Nephron progenitor cell (in vitro differentiated cells): ENCODE measurements at places on chromosomes 2 and 18.
A peak's percentile ranks its signal among the peaks of the same experiment; 100 is the strongest.

- DNase-seq = peak; percentile 96
These were observed 892 bp downstream of the CELF4 start for GRCh38 chr18:37564711-37565100.

GRCh38 chr2:71306762-71307161 lies 24.8 kb upstream of the ZNF638 start:
- no peak for DNase-seq

DNA sequence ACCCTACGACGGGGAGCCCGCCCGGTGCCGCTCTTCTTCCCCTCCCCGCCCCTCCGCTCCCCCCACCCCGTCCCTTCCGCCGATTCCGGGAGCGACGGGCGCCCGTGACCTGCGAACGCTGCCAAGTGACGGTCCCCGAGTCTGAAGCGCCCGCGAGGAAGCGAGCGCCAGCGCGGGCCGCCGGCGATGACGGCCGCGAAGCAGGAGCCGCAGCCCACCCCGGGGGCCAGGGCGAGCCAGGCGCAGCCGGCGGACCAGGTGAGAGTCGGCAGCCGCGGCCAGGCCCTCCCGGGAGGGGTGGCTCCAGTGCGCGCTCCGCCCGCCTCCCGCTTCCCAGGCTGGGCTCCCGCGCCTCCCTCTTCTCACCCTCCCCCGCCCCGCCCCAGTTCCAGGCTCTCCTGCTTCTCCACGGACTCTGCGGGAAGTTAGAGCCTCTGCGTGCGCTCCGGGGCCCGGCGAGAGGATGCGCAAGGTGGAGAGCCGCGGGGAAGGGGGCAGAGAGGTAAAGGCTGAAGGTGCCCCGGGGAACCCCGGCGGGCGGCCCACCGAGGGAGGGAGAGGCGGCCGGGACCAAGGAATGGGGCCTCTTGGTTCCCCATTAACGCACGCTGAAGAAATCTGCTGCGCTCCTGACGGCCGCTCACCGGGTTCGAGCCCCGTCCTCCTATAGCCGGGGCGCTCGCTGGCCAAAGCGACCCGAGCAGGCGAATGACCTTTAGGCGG lies 719.5 kb downstream of the DPP10 start:
- peak; percentile 61 for DNase-seq

GRCh38 chr2:102615620-102616436 lies 3.5 kb upstream of the SLC9A2 start:
- peak; percentile 65 for DNase-seq

DNA sequence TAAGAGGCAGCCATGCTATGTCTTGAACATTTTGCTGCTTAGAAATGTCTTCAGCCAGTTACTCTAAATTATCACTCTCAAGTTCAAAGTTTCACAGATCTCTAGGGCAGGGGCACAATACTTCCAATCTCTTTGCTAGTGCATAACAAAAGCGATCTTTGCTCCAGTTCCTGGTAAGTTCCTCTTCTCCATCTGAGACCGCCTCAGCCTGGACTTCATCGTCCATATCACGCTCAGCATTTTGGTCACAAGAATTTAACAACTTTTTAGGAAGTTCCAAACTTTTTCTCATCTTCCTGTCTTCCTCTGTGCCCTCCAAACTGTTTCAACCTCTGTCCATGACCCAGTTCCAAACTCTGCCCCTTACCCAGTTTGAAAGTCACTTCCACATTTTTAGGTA lies 8.8 kb upstream of the SLC35F5 start:
- DNase-seq = no peak

- no peak for DNase-seq
These were observed 7.0 kb downstream of the LPIN1 start for GRCh38 chr2:11753452-11753885.

- DNase-seq = no peak
These were observed 9.3 kb downstream of the HADHA start for GRCh38 chr2:26235089-26235488.

GRCh38 chr2:45812011-45812500 lies 160.6 kb downstream of the PRKCE start:
- DNase-seq = no peak

GRCh38 chr2:120429586-120430500 lies 83.9 kb downstream of the INHBB start:
- no peak for DNase-seq

GRCh38 chr2:61411109-61411508 lies 59.8 kb downstream of the USP34 start:
- no peak for DNase-seq

DNA sequence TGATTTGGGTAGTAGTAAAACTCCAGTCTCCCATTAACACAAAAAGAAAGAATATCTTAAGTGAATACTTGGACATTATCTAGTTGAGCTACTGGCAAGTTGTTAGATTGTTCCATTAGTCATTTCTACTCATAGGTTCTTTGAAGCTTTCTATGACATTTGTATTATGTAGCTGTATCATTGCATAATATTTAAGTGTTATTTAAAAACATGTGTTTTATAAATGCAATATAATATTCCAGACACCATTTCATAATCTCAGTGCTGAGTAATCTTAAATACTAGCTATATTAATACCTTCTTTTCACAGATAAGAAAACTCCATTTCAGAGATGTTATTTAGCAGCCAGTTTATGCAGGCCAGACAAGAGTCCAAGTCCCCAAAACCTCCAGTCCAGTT lies 271.9 kb downstream of the NCKAP5 start:
- no peak for DNase-seq

GRCh38 chr2:23131066-23131575 lies 253.9 kb upstream of the KLHL29 start:
- DNase-seq = no peak

DNA sequence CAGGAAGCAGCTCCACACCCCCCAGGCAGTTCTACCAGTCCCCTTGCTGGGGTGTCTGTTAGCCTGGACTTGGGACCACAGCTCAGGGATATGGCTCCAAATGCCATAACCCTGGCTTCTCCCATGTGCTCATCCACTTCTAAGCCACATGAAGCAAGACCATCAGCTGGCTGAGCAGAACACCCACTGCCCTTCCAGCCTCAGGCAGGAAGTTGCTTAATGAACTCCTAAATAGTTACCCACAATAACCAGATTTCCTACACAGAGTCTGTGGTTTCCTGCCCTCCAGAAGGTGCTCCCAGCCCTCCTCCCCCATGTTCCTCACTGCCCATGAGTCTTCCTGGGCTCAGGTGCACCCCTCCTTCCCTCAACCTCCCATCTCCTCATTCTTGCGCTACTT lies 98.3 kb upstream of the EPC2 start:
- DNase-seq = no peak

DNA sequence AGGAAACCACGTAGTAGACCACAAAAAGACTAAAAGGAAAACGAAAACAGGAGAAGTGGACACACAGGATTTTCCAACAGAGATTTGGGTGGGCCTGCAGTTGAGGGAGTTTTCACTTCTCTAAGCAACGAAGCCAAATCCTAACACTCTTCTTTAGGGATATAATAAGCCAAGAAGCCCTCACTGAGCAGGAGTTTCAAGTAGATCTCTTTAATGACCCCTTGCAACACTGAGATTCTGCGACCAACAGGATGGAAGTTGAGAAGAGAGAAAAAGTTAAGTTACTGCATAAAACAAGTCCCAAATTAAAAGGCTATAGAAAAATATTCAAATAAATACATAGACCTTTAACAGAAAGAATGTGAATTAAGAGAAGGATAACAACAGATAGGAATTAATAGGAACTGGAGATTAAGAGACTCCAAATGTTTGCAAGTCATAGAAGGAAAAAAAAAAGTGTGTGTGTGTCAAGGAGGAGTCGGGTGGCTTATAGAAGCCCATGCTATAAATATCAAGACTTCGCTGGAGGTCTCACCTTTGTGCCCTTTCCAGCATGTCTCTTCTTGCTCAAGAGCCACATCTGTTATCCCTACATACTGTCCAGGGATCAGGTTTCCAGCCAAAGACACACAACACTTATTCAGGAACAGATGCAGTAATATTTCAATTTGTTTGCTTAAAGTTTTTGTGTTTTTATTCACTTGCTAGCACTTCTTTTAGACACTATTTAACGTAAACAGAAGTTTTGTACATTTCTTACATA lies 69.4 kb upstream of the ARHGAP28 start:
- peak; percentile 24 for DNase-seq

- DNase-seq = no peak
These were observed 77.3 kb downstream of the LPIN2 start for GRCh38 chr18:2935438-2936192.

GRCh38 chr2:1650085-1650872 lies 94.0 kb downstream of the PXDN start:
- DNase-seq = no peak

- no peak for DNase-seq
These were observed 23.4 kb downstream of the BMP10 start for GRCh38 chr2:68847751-68848150.

GRCh38 chr2:219186754-219187456 lies 8.8 kb downstream of the RETREG2 start:
- DNase-seq = no peak

DNA sequence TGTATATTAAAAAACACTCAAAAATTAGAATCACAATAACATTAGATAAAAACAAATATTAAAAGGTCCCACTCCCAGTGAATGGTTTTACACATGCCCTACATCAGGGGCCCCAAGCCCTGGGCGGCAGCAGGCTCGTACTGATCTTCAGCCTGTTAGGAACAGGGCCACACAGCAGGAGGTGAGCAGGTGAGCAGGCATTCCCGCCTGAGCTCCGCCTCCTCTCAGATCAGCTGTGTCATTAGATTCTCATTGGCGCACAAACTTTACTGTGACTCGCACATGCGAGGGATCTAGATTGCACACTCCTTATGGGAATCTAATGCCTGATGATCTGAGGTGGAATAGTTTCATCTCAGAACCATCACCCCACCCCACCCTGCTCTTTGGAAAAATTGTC lies 74.2 kb downstream of the MBD2 start:
- no peak for DNase-seq

DNA sequence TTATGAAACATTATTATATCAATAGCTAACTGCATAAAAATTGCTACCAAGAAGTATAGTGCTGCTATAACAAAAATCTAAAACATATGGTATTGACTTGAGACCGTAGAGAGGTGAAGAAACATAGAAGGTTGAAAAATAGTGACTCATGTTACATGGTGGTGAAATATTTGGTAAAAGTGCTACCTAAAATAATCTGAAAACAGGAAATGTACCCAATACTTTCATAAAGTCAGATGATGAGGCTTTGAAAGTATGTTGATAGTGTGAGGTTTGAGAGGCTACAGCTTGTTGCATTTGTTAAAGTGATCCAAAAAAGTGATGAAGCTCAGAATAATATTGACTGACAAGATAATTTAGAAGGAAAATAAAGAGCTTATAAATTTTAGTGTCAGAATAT lies 718.7 kb upstream of the SLC8A1 start:
- no peak for DNase-seq

GRCh38 chr2:101012706-101013181 lies 10.7 kb downstream of the RPL31 start:
- DNase-seq = peak; percentile 45

- no peak for DNase-seq
These were observed 23.4 kb upstream of the LRRC30 start for GRCh38 chr18:7207366-7207915.

DNA sequence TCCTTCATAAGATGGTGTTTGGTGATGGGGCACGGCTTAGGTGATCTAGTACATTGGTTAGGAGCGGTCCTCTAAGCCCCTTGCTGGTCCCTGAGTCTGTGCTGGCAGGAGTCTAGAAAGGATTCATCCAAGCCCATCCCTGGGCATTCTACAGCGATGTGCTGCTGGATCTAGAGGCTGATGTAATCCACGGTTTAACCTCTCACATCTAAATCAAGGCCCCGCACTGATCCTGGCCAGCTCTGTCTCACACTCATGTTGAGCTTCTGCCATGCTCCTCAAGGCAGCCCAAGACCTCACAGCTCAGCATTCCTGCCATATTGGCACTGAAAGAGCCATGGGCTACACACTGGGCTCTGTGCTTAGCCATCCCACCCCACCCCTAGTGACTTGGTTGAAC lies 664.8 kb downstream of the STK39 start:
- no peak for DNase-seq

DNA sequence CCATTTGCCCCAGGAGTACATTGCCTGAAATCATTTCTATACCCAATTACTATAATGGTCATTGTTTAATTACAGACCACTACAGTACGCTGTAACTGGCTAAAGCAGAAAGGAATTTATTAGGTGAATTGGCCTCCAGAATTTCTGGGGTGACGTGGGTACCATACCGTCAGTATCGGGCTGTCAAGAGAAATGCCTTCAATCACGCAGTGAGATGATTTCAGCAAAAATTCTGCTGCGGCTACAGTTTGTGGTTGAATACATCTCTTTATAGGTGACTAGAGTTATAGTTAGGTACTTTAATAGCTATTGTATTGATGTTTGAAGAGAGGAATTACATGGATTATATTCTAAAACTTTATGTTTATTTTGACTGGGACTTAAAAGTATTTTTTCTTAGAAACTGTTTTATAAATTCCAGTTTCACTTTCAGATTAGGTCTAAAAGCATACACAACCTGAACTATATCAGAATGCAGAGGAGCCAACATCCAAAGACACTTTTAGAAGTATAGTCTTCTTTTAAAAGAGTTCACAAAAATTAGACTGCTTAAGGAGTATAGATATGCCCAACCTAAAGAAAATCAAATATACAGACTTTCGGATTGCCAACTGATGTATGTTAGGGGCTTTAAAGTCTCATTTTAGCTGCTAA lies 128.4 kb downstream of the TTC27 start:
- DNase-seq = no peak

DNA sequence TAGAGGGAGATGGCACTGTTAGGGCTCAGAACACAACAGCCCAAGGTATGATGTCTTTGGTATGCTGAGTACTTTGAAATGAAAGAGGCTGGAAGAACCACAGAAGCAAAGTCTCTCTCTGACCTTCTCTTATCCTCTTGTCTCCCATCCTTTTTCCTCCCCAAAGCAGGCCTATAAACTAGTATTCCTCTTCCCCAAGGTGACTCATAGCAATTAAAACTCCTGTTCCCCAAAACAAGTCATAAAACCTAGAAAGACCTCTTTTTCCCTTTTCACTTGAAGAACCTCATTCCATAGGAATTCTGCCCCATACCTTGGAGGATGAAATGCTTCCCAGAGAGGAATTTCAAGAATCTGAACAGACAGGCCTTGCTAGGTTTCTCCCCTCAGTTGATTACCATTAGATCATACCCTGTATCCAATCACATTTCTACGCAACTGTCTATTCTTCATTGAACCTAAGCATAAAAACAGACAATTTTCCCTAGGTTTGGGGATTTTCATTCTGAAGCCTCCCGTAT lies 25.7 kb downstream of the MDH1 start:
- no peak for DNase-seq

DNA sequence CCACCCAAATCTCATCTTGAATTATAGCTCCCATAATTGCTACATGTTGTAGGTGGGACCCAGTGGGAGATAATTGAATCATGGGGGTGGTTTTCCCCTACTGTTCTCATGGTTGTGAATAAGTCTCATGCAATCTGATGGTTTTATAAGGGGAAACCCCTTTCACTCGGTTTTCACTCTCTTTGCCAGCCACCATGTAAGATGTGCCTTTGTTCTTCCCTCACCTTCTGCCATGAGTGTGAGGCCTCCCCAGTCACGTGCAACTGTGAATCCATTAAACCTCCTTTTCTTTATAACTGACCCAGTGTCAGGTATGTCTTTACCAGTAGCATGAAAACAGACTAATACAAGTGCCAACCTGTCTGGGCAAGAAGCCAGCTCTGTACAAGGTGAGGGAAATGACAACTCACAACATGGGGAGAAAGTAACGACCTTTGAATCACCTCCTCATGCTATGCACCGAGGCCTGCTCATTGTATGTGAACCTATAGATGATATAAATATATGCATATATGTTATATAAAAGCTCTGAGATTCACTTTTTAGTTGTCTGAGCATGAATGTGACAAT lies 162.2 kb downstream of the ALPK2 start:
- DNase-seq = no peak
